ENCODE measurements at places on chromosomes 11 and 22.

- no peak for DNase-seq
These were observed 649 bp downstream of the PRRG4 start for GRCh38 chr11:32830413-32830738.

DNA sequence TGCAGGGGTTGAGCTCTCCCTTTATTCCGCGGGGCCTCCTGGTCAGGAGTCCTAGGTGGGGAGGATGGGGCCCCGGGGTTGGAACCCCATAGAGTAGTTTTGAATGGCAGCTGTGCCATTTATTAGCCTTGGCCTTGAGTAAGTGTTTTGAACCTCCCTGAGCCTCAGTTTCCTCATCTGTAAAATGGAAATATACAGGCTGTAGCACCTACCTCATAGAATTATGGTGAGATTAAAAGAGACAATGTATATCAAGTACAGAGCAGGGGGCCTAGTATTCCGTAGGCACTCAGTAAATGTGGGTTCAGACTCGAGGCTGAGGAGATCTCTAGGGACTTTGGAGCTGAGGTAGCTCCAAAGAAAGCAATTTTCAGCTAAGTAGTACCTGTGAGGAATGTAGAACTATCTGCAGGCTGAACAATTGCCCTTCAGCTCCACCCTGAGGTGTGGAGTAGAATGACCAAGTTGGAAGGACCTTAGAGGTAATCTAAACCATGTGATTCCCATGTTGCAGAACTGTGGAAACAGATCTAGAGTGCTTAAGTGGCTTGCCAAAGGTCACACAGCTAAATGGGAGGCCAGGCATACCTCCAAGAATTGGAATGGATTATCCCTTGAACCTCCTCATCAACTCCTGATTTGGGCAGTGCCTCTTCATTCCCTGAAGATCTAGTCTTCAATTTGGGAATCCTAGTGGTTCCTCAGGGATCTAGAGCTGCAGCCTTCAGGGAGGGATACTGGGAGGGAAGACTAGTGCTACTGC is 682 bp downstream of the PGAP2 start:
- no peak for DNase-seq

DNA sequence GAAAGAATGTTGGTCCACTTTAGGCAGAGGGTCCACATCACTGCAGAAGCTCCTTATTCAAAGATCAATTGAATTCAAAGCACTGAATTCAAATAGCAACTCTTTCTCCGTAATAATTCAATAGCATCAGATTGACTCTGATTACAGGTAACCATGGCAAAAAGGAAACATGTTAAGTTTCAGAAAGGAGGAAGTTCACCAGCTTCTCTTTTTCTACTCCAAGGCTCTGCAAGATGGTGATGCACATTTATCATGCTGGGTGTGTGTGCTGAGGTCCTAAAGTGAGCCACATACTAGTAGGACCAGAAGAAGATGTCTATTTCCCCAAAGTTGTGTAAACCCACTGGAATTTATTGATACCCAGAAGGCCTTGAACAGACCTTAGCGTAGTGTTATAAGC is 18.0 kb upstream of the DRD2 start:
- DNase-seq = no peak

DNA sequence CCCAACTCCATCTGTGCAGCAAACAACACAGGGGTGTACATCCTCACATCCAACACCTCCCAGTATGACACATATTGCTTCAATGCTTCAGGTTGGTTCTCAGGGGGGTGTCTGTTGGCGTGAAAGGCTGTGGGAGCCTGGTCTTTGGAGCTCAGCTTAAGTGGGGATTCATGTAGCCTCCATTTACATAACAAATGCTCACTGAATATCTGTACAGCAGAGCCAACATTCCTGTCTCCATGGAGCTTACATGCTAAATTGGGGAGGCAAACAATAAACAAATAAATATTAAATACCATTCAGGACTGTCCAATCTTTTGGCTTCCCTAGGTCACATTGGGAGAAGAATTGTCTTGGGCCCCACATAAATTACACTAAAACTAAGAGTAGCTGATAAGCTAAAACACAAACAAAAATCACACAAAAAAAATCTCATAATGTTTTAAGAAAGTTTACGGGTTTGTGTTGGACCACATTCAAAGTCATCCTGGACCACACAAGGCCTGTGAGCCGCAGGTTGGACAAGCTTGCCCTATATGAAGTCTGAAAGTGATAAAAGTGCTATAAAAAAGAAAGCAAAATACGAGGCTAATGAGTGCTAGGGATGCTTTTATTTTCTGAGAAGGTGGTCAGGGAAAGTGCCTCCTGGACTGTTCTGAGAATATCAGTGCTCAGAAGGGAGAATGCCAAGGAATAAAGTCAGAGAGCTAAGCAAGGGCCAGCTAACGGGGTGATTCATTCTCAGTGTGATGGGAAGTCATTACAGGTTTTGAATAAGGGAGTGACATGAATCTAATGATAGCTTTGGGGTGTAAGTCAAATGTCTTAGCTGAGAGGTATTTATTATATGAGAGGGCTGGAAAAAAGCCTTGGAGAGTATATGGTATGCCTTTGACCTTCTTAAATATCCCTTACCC is 41.6 kb downstream of the CD44 start:
- DNase-seq = peak; percentile 53

- no peak for DNase-seq
These were observed 474.6 kb upstream of the RAG2 start for GRCh38 chr11:37072538-37073055.

GRCh38 chr11:65579291-65579690 is 3.4 kb downstream of the EHBP1L1 start:
- DNase-seq = no peak

- DNase-seq = peak; percentile 66
These were observed 655.9 kb upstream of the TENM4 start for GRCh38 chr11:80096736-80097135.

DNA sequence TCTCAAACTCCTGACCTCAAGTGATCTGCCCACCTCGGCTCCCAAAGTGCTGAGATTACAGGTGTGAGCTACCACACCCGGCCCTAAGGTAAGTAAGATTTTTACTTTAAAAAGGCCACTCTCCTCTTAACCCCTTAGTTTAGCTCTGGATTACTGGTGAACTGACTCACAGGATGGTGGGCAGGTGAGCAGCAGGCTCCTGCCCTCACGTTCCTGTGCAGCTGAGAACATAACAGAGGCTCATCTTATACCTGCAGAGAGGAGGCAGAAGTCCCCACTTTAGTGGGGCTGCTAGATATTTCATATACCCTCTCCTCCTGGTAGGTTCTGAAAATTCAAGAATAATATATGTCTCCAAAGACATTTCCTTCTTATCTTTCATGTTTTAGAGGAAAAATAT is 17.1 kb upstream of the SERPIND1 start:
- no peak for DNase-seq

- no peak for DNase-seq
These were observed 22.2 kb upstream of the MUC5B start for GRCh38 chr11:1200611-1201191.

GRCh38 chr11:1913271-1914060 is 6.0 kb upstream of the TNNT3 start:
- no peak for DNase-seq

- DNase-seq = no peak
These were observed 688 bp downstream of the PTS start for GRCh38 chr11:112226831-112227401.

DNA sequence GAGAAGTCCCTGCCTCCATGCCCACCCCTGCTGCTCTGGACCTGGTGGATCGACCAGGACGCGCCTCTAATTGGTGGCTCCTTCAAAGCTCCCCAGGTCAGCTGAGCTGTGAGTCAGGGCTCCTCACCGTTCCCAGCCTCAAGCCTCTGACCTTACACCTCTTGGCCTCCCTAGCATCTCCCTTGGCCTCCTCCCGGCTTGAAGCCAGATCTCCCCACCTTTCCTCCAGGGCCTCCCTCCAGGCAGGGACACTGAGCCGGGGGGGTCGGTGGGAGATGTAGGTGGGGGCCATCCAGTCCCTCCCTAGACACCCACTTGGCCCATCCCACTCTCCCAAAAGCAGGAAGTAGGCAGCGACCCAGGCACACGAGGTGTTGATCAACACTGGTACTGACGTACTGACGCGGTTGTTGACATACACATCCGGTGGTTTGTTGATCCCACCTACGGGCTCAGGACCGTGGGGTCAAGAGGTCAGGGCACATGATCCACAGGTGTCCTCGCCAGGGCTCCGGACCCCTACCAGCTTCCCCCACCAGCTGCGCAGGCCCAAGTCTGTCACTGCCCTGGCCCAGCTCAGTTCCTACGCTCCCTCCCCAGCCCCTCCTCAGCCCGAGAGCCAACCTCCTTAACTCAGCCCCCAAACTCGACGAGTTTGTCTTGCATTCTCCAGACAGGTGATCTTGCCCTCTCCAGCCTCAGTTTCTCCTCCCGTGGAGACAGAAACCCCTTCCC is 802 bp downstream of the ATG2A start:
- DNase-seq = no peak

DNA sequence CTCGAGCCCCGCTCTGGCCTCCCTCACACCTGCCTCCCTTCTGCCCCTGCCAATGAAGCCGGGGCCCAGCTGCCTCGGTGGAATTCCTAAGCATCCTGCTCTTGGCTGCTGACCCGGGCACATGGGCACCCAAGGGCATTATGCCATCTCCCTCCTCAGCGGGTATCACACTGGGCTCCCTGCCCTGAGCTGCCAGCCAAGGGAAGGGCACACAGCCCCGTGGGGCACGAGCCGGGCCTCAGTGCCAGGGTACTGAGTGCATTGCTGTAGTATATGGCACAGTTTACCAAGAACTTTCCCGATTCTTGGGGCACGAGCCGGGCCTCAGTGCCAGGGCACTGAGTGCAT is 43.8 kb upstream of the JAM3 start:
- DNase-seq = no peak

- DNase-seq = no peak
These were observed 29.1 kb upstream of the SYT7 start for GRCh38 chr11:61609980-61610366.

DNA sequence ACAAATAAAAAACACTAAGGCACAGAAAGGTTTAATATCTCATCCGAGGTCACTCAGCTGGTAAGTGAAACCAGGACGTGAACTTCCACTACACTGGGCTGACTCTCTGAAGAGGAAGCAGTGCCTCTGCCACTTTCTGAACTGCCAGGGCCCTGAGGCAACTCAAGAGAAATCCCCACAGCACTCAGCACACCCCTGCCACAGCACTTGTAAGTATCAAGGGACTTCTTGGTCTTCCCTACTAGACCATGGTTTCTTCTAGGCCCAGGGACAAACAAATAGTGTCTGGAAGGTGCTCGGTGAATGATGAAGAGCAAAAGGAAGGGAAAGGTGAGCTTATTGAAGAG is 49.7 kb downstream of the RPL27A start:
- no peak for DNase-seq

- DNase-seq = no peak
These were observed 9.7 kb downstream of the NHERF4 start for GRCh38 chr11:119194811-119195440.

DNA sequence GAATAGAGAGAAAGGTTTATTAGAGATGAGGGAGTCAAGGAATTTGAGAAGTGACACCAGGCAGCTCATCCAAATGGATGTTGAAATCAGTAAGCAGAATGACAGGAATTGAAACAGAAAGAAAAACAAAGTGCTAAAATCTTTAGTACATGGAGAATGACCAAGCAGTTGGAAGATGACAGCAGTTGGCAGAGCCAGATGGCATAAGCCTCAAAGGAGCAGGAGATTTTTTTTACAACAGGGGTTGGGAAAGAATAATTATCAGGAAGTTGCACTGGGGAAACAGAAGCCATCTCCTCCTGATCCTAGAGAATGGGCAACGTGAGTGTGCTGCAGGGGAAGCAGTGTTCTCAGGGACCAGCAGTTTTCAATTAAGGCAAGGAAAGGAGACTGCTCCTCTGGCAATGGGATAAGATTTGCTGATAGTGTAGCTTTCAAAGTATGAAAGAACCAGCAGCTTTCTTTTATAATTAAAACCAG is 28.9 kb downstream of the RAB39A start:
- peak; percentile 24 for DNase-seq

- no peak for DNase-seq
These were observed 9.6 kb downstream of the POU2F3 start for GRCh38 chr11:120249279-120250262.

- DNase-seq = no peak
These were observed 129.1 kb downstream of the DCDC1 start for GRCh38 chr11:31240340-31240904.

All from GM04504 (cell line).